ENCODE measurements at places on chromosomes 2 and 18.

GRCh38 chr2:55230551-55230950 is 1.5 kb downstream of the CLHC1 start:
- DNase-seq, result no peak

- no peak for DNase-seq
Measured at GRCh38 chr18:66599190-66599589, 4.7 kb downstream of the CDH19 start.

- DNase-seq, result no peak
Measured at GRCh38 chr2:75035444-75036353, 77.3 kb downstream of the POLE4 start.

GRCh38 chr2:58195662-58196061 is 45.5 kb downstream of the FANCL start:
- DNase-seq, result no peak

GRCh38 chr2:15986068-15986560 is 45.8 kb downstream of the MYCN start:
- no peak for DNase-seq

DNA sequence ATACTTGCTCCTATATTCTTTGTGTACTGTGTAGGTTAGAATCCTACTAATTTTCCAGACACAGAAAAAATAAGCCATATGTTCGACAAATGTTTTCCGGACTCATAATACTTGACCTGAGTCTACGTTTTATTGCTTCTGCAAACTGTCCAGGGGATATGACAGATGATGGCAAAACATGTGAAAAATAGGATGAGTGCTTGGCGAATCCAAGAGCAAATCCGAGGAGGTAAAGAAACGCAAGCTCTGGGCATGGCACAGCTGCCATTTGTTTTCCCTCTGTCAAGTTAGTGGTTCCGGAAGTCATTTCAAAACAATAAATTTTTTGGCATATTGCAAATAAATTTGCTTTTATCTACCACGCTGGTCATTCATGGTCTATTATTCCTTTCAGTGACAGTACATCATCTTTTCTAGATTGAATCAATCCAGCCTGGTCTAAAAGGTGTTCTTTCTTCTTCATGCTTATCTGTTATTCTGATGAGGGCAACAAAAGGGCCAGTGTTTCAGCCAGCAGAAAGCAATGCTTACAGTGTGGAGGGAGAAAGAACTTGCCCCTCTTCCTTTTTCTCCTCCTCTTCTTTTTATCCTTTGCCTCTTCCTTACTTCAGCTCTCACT is 476.1 kb upstream of the SOX11 start:
- no peak for DNase-seq

DNA sequence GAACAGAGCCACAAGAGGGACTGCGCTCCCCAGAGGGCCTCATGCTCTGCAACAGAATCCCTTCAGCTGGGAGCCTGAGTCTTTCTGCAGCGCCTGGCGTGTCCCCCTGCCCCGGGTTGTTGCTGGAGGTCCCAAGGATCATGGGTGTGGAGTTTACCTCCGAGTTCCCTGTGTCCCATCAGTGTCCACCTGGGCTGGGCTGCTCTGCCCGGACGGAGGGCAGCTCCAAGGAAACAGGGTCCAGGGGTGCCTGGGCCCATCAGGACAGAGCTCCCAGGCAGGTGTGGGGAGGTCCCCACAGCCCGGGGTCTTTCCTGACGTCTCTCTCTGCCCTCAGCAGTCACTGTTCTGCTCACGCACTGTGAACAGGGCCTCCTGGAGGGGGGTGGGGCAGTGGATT is 63.5 kb downstream of the EMILIN2 start:
- no peak for DNase-seq

- no peak for DNase-seq
Measured at GRCh38 chr2:215579809-215580208, 143.9 kb upstream of the FN1 start.

DNA sequence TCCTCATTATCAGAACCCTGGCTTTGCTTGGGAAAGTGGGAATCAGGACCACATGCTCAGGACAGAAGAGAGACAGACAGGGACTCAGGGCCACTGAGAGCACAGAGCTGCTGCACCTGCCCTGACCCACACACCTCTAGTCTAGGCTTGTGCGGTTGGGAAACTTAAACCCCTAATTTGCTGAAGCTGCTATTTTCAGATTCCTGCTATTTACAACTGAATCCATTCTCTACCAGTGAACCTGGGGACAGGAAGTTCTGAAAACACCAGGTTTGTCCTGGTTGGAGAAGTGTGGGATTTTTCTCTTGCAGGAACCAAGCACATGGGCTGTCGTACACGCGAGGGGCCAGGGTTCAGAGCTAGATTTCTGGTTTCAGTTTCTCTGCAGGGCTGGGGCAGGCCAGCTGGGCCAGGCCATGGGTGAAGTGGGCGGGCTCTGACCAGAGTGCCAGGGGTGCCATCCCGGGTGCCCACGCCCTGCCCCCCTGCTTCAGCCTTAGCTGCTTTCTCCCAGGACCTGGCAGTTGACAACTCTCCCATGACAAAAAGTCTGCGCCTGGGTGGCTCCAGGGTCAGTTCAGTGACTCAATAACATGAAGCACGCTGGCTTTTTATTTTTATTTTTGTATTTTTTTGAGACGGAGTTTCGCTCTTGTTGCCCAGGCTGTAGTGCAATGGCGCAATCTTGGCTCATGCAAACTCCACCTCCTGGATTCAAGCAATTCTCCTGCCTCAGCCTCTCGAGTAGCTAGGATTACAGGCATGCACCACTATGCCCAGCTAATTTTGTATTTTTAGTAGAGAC is 51.3 kb upstream of the SLC1A4 start:
- no peak for DNase-seq

GRCh38 chr18:65091744-65092329 is 659.0 kb upstream of the CDH7 start:
- no peak for DNase-seq

GRCh38 chr2:173119944-173120343 is 44.3 kb downstream of the MAP3K20 start:
- no peak for DNase-seq

DNA sequence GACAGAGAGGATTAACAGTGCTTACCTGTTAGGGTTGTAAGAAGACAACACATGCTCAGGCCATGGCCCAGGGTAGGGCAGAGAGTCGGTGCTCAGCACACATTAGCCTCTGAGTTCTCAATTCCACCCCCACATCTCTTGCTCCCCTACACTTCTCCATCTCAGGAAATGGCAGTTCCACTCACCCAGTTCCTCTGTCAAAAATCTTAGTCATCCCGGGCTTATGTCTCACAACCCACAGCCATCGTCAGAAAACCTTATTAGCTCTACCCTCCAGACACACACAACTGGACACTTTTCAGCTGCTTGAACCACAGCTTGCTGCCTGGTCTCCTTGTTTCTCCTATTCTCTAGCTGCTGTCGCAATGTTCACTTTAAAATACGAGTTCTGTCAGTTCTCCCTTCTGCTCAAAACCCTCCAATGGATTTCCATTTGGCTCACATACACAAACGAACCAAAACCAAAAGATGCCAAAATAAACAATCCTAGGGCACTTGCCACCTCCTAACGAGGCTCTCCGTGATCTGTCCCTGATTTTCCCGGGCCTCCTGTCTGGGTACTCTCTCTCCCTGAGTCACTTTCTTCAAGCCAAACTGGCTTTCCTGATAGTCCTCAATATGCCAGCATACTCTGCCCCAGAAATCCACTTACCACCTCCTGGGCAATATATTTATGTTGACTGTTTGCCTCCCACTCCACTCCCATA is 89.7 kb downstream of the KCTD1 start:
- no peak for DNase-seq

- DNase-seq, result no peak
Measured at GRCh38 chr2:239660390-239661230, 259.8 kb upstream of the HDAC4 start.

GRCh38 chr2:83585250-83585649 is 873.8 kb downstream of the SUCLG1 start:
- DNase-seq, result no peak

All from hematopoietic multipotent progenitor cell treated with erythropoietin and hydrocortisone succinate and interleukin-3 and kit ligand, for 17 days (in vitro differentiated cells).